Left renal cortex interstitium (tissue), 4 donors: ENCODE measurements at places on chromosomes 12 and 14. TPM values are rescaled to one million over a fixed set of nuclear protein-coding genes. Genes with fewer than 3 reads are reported as not detected.

DNA sequence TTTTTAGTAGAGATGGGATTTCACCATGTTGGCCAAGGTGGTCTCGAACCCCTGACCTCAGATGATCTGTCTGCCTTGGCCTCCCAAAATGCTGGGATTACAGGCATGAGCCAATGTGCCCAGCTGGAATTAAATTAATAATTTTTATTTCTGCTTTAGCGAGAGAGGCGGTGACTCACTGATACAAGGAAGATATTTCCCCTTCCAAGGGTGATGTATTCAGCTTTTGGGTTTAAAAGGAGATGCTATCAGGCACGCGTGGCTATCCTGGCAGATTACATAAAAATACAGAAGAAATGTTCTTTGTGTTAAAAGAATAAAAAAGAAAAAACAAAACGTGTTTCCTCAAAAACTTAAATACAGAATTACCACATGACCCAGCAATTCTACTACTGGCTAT is 12.4 kb upstream of the P2RX7 start:
- no peak for DNase-seq

DNA sequence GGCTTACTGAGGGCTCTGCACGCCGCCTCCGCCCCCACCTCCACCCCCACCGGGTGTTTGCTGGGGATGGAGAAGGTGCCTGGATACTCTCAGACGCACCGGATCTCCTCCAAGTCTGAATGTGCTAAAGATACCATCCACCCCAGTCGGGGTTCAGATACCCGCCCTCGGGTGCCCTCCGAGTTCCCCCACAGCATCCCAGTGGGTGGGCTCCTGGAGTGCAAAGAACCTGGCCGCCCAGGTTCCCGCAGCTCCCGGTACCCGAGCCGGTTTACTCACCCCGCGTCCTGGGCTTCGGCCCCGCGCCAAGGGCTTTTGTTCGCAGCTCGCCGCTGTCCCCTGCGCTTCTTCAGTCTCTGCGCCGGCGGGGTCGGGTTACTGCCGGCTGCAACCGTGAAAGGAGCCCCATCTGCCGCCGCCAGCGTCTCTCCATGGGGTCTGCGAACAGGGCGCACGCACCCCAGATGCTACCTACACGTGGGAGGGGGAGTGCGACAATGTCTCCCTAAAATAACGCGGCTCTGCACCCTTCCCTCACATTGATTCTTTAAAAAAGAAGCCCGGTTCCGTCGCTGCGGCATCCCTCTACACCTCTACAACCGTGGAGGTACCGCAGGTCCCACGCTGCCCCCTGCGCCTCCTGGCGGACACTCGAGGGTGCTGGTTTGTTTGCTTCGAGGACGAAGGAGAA is at the start of gene CCDC177:
Gene CCDC177, minus strand, starts transcription at position 609 of the 691 bp plus-strand sequence. CDS start 1,249 bp downstream, outside the sequence.
- DNase-seq = no peak

DNA sequence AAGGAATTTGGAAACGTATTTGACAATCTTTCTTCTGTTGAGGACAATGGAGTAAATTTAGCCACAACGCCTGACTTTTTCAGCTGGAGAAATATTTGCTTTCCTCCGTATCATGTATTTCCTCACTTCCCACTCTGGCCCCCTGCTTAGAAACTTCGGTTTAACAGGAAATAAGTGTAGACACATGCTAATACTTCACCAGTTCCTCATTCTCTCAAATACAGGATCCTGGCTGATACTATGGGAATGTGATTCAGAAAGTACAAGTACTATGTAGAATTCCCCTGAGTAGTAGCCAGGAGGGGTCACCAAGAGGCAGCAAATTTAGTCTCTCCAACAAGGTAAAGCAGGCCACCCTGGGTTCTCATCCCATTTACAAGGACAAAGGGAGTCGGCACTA is 58.0 kb downstream of the FAR2 start:
- no peak for DNase-seq

DNA sequence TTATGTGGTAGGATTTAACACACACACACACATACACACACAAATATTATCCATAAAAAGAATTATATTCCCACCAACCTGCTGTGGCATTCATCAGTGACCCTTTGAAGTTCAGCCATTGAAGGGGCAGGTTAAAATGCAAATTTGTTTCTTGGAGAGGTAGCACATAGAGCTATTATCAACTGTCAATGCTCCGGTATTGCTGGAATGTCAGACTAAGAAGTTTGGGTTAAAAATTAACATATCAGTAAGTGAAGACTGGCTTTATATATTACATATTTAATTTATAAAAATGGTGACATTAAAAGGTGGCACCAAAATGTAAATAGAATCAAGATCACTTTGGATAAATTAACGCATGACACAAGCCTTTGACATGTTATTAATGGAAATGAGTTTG is 207.3 kb downstream of the DAD1 start:
- DNase-seq = no peak

DNA sequence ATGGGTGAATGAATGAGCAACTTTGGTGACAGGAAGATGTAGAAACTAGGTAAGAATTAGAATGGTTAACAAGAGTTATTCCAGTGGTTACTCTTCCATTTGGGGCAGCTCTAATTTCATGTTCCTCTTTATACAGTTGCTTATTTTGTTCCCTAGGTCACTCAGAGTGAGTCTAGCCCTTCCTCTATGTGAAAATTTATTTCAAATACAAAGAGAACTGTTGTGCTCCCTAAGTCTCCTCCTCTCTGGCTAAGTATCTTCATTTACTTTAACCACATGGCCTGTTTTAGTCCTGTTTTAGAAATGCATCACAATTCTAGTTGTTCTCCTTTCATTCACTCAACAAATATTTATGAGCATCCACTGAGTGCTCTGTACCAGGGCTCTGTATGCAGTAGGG is 51.1 kb upstream of the HIF1A start:
- no peak for DNase-seq

- DNase-seq = no peak
These were observed 83.9 kb downstream of the PAPOLA start for GRCh38 chr14:96586056-96586455.

- peak; percentile 85 for DNase-seq
These were observed 25.2 kb downstream of the KRT8 start for GRCh38 chr12:52879394-52880351.

GRCh38 chr12:51827925-51828818 is 20.3 kb downstream of the FIGNL2 start:
- no peak for DNase-seq

DNA sequence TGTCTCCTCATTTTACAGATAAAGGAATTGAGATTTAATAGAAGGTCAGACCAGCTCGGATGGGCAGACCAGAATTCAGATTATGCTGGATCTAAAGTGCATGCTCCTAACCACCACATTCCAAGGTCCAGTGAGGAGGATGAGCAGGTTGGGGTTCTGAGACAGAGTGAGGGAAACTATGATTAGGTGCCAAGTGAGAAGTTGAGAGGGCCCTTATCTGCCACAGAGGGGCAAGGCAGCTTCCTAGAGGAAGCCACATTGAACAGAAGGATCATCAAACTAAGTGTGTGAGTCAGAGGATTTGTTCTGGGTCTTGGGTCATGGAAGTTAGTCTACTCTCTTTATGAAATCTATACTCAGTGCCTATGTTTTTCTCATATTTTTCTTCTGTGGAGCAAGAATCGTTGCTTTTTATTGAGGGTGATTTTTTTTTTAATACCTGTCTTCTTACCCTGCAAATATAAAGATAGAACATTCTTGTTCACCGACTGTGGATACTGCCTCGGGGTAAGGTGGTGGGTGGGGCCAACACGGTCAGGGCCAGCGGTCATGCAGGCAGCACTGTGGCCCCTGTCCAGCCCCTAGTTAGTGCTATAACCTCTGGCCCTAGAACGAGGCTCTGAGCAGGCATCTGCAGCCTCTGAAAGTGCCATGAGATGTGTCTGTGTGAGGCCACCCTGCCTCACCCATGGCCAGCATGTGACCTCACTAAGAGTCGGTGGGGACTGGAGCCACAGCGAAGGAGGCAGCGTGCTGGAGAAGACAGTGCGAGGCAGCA is 55.6 kb upstream of the PTHLH start:
- no peak for DNase-seq

DNA sequence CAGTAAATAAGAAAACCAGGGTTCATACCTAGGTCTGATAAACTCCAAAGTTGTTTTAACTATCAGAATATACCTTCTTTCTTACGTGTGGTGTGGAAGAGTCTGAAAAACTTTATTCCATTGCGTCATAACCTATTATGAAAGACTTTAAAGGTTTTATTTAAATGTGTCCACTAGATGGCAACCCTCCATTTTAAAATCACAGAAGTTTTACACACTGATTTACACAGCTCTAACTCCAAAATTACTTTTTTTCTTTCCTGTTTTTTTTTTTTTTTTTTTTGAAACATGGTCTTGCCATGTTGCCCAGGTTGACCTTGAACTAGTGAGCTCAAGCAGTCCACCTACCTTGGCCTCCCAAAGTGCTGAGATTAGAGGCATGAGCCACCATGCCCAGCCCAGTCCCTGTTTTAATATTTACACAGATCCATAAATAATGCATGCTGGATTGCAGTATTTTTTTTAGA is 17.3 kb upstream of the TMPRSS12 start:
- peak; percentile 26 for DNase-seq

DNA sequence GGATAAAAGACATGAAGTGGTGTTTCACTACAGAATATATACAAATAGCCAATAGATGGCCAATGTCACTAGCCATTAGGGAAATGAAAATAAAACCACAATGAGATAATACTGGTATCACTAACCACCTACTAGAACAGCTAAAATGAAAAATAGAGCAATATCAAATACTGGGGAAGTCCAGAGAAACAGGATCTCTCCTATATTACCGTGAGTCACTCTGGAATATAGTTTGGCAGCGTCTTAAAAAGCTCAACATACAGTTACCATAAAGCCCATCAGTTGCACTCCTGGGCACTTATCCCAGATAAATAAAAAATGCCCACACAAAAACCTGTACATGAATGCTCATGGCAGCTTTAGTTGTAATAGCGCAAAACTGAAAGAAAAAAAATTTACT is 101.7 kb downstream of the TMTC1 start:
- DNase-seq = no peak

- no peak for DNase-seq
These were observed 13.8 kb downstream of the TMEM106C start for GRCh38 chr12:47977046-47977771.

DNA sequence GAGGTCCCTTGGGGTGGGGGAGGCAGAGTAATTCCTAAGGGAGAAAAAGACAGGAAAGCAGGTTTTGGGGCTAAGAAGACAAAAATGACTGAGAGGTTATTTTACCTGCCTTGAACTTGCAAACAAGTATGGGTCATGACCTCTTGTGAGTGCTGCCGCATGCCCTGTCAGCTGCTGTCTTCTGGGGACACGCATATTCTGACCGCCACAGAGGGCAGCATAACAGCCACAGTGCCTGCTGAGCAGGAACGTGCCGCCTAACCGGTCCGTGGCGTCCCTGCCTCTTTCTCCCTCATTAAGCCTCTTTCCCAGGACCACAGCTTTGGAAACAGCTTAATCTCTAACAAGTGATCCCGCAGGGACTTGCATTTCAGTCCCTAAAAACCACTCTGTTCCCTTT is 51.3 kb upstream of the KCNA1 start:
- DNase-seq = no peak

DNA sequence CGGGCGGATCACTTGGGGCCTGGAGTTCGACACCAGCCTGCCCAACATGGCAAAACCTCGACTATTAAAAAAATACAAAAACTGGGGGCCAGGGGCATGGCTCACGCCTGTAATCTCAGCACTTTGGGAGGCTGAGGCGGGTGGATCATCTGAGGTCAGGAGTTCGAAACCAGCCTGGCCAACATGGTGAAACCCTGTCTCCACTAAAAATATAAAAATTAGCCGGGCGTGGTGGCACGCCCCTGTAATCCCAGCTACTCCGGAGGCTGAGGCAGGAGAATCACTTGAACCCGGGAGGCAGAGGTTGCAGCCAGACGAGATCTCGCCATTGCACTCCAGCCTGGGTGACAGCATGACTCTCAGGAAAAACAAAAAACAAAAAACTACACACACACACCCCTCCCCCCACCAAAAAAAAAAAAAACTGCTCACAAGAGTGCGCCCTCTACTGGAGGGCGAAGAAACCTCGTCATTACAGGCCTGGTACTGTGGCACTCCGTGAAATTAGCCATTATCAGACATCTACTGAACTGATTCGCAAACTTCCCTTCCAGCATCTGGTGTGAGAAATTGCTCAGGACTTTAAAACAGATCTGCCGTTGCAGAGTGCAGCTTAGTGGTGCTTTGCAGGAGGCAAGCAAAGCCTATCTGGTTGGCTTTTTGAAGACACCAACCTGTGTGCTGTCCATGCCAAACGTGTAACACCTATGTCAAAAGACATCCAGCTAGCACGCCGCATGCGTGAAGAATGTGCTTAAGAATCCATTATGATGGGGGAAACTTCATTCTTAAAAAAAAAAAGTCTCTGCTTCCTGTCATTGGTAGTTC is 7.7 kb downstream of the PPP1R3E start:
- DNase-seq = no peak

GRCh38 chr14:51616724-51617409 is 34.8 kb upstream of the FRMD6 start:
- no peak for DNase-seq

GRCh38 chr14:24143511-24143910 is 2.1 kb upstream of the EMC9 start:
- DNase-seq = no peak

DNA sequence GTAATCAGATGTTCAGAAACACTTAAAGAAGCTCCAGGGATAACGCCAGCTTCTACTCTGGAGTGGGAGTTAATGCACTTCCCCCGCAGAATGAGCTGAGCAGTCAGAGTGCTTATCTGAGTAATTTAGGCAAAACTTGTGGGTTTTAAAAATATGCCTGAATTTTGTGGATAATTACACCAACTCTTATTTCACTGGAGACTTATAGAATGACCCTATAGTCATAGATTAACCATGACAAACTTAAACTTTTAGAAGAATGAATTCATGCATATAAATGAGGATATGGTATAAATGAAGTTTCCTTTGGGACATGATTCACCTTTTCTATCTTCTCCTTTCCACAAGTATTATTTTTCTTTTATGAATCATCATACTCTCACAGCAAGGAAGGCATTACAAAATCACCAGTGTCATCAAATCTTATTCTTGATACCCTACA is 241.1 kb upstream of the FBXO33 start:
- DNase-seq = no peak

PPP4R4 gene
- polyA plus RNA-seq = 0.27 TPM

TTC9 gene
- polyA plus RNA-seq = 3.6 TPM

WDHD1 gene
- 19.7 TPM for polyA plus RNA-seq

CDK2 gene
- 52.0 TPM for polyA plus RNA-seq

GALNT16 gene
- polyA plus RNA-seq = 5.0 TPM

ENDOU gene
- 0.13 TPM for polyA plus RNA-seq

PPP1R13B gene
- polyA plus RNA-seq = 40.3 TPM

LMNTD1 gene
- polyA plus RNA-seq = 0.16 TPM

MIP gene
- 0.11 TPM for polyA plus RNA-seq

KLRC4 gene
- 0.16 TPM for polyA plus RNA-seq

ZNF385A gene
- 11.7 TPM for polyA plus RNA-seq
